Left cardiac atrium (tissue), 4 donors: ENCODE measurements at places on chromosomes 13 and 19.

- DNase-seq, result no peak
Measured at GRCh38 chr19:32318884-32319520, 26.4 kb upstream of the ZNF507 start.

DNA sequence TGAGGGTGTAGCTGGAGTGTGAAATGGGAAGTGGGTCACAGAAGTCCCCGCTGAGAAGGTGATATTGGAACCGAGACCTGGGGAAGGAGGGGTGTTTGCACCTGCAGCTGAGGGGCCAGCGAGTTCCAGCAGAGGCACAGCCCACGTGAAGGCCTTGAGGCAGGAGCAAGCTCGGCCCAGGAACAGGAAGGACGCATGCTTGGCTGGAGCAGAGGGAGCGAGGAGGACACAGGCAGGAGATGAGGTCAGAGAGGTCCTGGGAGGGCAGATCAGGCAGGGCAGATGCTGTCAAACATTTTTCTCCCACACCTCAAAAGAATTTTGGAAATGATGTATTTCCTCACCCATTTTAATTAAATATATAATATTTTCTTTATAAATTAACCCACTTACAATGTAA, 9.3 kb downstream of the ZNF415 start:
- DNase-seq, result no peak

- no peak for DNase-seq
Measured at GRCh38 chr19:48750771-48751504, 1.5 kb downstream of the FUT1 start.

- no peak for DNase-seq
Measured at GRCh38 chr13:110876609-110877008, 38.3 kb downstream of the ANKRD10 start.

GRCh38 chr13:74166261-74167004, 32.2 kb upstream of the KLF12 start:
- no peak for DNase-seq

DNA sequence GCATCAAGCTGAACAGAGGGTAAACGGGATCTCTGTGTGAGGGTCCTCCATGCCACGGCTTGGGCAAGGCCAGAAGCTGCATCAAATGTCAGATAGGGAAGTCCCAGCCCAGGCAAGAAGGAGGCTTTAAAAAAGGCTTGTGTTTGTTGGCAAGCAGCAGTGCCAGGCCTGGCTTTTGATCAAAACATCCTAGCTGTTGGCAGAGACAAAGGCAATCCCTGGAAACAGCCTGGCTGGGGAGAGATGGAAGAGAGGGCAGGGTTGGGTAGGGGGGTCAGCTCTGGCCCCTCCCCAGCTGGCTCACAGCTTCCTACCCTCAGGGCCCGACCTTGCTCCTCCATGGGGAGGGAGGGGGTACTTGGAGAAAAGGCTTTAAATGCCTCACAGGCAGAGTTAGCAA, 61.8 kb upstream of the KCTD15 start:
- no peak for DNase-seq

GRCh38 chr13:30832845-30833332, 73.2 kb upstream of the MEDAG start:
- DNase-seq, result peak; percentile 53

DNA sequence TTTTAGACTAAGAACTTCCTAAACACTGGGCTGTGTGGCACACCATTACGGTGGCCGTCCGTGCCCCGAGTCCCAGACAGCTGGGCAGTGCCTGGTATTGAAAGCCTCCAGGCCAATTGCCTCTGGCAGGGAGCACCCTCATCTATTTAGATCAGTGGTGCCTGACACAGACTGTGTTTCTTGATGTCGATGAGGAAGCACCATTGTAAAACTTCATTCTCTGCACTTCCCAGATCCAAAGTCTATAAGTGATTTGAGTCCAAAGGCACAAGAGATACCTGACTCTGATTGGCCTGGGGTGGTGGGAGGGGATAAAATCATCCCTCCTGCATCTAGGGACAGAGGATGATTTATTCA, 8.5 kb upstream of the STK24 start:
- DNase-seq, result no peak
